ENCODE measurements at places on chromosomes 4 and X. TPM values are rescaled to one million over a fixed set of nuclear protein-coding genes. Genes with fewer than 3 reads are reported as not detected.

DNA sequence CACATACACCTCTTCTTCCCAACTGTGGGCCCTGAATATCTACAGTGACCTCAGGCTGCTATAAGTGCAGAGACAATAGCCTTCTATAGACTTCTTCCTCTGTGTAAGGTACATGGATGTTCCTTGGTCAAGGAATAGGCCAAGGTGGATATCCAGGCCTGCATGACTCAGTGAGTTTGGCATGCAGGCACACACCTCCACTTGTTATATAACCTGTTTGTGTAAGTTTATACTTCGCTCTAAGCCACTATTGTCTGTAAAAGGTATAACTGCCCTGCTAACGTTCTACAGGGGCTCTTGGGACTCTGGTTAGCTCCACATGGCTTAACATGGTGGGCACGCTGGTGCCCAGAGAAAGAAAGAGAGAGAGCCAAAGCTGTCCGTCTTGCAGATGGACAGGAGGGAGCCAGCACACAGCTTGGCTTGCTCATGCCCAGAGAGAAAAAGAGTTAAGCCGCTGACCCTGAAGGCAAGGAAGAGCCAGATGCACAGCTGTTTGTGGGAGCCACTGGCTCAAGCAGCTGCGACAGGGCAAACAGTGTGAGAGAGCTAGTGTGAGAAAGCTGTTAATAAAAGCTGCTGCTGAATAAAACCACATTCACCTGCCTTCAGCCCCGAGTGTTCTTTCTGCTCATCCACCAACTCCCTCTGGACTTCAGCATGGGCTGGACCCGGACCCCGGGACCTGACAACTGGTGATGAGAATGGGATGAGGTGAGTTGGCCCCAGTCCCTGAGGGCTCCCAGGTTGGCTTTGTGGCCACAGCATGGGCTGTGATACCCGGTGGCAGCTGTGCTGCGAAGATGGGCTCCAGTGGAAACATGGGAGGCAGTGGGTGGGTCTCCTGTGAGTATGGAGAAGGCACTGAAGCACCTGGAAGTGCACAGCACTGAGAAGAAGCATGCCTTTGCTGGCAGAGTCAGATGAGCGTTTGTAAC lies 44.5 kb upstream of the ZBTB33 start:
- no peak for DNase-seq

DNA sequence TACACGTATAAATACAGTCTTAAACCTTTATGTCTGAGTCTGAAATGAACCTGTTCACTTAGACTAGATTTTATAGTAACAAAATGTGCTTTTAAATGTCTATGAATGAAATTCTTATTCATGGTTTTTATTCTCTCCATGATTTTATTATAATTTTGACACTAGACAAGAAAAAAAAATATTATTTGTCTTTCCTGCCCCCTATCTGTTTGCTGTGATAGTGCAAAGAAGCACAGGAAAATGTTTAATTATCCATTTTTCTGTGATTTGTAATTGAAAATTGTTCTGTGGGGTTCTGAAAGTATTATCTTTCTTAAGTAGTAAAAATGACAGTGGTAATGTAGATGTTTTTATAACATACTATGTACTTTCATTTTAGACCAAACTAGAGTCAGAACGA lies 52.0 kb downstream of the INTS6L start:
- DNase-seq: no peak

GRCh38 chrX:26581091-26581490 lies 365.1 kb downstream of the MAGEB5 start:
- DNase-seq: no peak

- no peak for DNase-seq
These were observed 53.1 kb downstream of the FAM114A1 start for GRCh38 chr4:38920677-38921076.

VGLL1 gene
- total RNA-seq: not detected

NIPAL1 gene
- 1.7 TPM for total RNA-seq

DNA sequence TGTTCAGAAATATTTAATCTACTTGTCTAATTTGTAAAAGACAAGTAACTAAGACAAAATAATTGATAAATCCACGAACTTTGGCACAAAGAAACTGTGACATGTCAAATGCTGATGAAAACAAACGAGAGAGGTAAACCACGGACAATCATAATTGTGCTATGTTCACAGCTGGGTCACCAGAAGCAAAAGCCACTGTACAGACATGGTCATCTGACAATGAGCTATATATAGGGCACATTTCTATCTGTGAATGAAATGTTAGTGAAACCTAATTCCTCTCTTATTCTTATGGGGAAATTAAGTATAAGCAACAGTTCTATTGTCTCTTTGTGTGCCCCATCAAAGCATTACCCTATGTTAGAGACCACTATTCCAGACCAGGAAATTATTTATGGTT lies 444.0 kb upstream of the TRAM1L1 start:
- DNase-seq: no peak

TMEM144 gene
- total RNA-seq: 5.2 TPM

DNA sequence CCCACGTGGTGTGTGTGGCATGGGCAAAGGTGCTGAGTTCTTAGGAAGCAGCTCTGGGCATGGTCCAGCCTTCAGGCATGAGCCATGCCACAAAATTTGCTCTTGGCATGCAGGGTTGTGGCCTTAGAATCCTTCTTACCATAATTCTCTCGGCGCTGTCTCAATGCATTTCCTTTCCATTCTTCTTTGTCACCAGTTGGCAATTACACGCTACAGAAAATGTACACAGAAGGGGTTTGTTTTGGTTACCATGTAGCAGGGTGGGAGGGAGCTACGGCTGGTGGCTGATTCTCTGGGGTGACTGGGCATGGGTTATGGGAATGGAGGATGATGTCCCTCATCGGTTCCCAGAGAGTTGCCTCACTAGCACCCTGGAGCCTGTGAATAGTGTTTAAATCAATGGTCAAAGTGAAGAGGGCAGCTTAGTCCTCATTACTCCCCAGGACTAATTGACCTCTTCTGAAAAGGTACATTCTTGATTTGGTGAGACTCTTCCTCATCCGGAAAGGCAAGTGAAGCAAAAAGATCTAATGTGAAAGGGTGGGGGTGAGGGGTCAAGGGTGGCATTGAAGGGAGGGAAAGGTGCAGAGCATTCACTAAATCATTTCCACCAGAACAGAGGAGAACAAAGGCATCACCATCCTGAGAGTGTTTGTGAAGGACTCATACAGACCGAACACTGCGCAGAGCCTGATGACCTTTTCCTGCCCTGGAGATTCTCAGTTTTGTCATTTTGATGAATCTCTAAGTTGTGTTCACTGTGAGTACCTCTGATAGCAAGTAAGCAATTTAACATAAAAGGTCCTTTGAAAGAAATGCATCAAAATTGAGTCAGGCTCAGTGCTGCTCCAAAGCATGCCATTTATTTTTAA lies 199.8 kb upstream of the SFRP2 start:
- no peak for DNase-seq

DNA sequence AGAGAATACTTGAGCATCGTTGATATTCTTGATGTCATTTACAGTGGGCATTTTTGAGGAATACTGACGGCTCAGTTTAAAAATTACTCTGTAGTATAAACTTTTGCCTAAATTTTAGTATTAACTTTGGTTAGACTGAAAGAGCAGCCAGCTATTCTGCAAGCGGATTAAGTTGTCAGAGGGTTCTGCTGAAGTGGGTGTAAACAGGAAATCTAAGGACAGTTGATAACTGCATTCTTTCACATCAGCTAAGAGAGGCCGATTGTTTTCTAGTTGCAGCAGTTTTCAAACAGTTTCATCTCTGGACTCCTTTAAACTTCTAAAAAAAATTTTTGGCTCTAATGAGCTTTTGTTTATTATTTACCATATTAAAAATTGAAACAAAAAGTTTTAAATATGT lies 149.6 kb downstream of the RAPGEF2 start:
- no peak for DNase-seq

DNA sequence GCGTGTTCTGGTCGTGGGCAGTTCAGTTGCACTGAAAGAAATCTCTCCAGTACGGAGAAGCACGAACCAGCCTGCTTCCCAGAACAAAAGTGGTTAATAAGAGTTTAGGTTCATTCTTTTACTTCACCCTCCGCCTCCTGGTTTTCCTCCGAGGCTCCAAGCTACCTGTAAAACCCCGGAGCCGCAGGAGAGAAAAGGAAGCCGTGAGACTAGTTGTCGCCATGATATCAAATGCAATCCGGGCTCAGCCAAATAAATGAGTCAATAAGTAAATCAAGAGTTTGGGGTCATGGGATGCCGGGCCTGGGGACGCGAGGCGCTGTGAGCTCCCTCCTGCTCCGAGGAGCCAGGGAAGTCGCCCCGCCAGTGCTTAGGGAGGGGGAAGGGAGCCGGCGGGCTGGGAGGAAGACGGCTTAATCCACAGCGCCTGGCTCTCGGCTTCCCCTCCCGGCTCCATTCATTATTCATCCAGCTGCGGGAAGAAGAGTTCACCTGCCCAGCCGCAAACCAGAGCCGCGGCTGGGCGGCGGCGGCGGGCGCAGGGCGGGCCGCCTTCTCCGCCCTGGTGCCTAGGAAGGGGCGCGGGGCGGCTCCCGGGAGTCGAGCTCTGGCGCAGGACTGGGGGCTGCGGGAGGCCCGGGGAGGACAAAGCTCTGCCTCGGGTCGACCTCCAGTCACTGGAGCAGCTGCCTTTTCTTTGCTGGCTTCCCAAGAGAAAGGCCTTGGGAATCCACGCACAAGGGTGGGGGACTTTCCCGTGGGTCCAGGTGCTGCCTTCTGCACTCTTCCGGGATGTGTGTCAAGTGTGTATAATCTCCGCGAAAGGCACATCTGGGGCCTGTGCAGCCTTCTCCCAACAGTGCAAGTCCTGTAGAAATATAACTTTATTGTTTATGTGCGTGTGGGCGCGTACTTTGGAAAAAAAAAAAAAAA lies 1.7 kb downstream of the FRAS1 start:
- DNase-seq: peak; percentile 81

GRCh38 chr4:15235135-15235534 lies 192.7 kb upstream of the C1QTNF7 start:
- no peak for DNase-seq

GRCh38 chr4:69467797-69468196 lies 27.9 kb downstream of the UGT2B4 start:
- DNase-seq: peak; percentile 0

IL15 gene
- total RNA-seq: 1.4 TPM

UCP1 gene
- total RNA-seq: not detected

TLR8 gene
- total RNA-seq: not detected

GRCh38 chrX:109374262-109374960 lies 107.5 kb downstream of the GUCY2F start:
- DNase-seq: no peak

DNA sequence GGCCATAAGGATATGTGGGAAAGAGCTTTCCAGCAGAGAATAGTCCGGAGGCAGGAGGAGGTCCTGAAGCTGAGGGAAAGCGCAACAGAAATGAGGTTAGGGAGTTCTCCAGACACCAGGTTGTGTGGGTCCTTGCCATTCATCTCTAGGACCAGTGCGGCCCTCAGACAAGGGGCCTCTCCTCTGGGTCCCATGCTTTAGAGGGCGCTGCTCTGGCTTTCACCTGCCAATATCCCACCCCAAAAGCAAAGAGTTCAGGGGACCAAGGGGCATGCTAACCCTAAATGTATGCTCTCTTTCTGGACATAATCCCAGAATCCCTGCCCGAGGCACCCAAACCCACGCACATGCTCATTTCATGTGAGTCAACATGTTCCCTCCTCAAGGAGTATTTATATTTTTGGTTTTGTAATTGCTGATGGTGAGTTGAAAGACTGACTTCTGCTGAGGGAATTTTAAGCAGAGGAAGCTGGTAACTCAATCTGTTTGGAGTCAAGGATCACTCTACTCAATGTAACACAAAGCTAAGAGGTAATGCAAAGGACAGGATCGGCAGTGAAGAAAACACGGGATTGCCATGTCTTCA lies 14.8 kb downstream of the RPL34 start:
- DNase-seq: peak; percentile 16

PHKA1 gene
- total RNA-seq: 10.5 TPM

DNA sequence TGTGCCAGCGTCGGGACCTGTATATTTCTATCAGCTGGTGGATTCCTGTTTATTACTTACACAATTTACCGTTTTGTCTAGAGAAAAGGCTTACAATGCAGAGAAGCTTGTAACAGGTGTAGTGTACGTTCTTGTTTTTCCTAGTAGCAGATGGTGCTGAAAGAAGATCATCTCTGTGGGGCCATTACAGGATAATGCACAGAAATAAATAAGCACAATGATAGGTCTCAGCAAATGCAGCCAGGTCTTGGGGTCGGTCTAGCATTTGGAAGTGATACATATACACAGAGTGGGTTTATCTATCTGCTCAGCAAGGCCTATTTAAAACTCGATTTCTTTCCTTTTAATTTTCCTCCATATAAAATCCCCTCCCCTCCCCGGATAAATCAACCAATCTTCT lies 180.9 kb upstream of the LCORL start:
- DNase-seq: no peak
